Naive thymus-derived CD8-positive, alpha-beta T cell (primary cell): ENCODE measurements at places on chromosomes 13 and 19.

GRCh38 chr19:18833849-18834643 is 2.3 kb downstream of the UPF1 start:
- no peak for DNase-seq

GRCh38 chr19:46806656-46807055 is 18.3 kb upstream of the SLC1A5 start:
- DNase-seq, result no peak

DNA sequence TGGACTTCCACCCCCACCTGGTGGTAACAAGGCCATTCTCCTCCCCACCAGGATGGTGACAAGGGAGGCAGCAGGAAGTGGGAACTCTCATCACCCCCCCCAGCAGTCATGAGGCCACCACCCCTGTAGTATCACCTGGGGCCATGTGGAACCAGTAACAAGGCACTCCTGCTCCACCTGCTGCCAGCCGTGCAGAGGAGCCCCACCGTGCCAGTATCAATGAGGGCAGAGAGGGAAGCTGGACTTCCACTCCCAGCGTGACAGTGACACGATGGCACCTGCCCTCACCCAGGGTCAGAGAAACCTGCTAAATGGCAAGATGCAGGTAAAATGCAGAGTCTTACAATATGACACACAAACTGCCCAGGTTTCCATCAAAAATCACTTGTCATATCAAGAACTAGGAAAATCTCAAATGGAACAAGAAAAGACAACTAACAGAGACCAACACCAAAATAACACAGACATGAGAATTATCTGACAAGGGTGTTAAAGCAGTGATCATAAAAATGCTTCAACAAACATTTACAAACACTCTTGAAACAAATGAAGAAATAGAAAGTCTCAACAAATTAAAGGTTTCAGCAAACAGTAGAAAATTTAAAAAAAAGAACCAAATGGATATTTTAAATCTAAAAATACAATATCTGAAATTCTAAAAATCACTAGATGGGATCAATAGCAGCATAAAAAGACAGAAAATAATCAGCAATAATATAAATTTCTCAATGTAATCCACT is 9.1 kb upstream of the SPACA7 start:
- no peak for DNase-seq

- DNase-seq, result no peak
Measured at GRCh38 chr19:15290166-15290565, 42.2 kb downstream of the BRD4 start.

- DNase-seq, result no peak
Measured at GRCh38 chr13:93001866-93002461, 224.6 kb upstream of the GPC6 start.

DNA sequence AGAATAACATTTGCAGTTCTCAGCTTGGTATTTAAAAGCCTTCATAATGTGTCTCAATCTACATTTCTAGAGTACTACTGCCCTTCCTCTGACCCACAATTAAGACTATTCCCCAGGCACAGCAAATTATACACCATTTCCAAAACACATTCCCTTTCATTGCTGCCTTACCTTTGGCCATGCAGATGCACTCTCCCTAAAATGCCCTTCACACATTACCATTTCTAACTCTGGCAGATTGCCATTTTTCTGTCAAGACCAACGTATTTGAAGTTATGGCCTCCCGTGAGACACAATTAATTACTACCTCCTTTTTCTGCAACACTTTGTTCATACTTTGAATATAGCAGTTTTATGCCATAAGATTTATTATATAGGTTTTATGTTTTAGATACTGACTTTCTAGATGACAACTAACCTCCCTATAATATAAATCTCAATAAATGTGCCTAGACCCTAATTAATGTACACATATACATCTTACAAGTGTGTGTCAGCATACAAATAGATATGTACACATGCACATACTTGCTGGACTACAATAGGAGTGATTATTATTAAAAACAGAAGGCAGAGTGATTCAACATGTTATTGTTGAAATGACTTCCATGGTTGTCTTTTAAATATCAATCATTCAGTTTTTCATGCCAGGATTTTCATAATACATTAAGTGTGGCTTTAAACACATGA is 2902.5 kb downstream of the PCDH9 start:
- no peak for DNase-seq

DNA sequence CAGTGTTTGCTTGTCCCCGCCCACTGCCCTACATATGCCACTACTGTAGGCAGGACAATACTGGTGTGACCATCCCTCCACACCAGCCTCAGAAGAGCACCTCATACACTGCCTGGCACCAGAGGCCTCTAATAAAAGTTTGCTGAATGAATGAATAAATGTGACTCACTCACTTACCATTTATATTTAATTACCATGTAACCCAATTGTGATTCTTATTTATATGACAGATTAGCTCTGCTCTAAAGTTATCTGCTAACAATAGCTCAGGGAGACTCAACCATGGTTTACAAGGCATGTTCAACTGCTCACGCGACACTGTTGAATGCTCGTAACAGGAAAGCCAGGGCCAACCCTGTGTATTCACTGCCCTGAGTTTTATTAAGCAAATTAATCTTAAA is 66.0 kb upstream of the DOCK9 start:
- DNase-seq, result no peak

- peak; percentile 91 for DNase-seq
Measured at GRCh38 chr19:5138606-5139582, 170.0 kb downstream of the KDM4B start.

GRCh38 chr19:30525383-30525782 is 153.2 kb downstream of the ZNF536 start:
- DNase-seq, result no peak
